ENCODE measurements at places on chromosomes 7 and 10.

DNA sequence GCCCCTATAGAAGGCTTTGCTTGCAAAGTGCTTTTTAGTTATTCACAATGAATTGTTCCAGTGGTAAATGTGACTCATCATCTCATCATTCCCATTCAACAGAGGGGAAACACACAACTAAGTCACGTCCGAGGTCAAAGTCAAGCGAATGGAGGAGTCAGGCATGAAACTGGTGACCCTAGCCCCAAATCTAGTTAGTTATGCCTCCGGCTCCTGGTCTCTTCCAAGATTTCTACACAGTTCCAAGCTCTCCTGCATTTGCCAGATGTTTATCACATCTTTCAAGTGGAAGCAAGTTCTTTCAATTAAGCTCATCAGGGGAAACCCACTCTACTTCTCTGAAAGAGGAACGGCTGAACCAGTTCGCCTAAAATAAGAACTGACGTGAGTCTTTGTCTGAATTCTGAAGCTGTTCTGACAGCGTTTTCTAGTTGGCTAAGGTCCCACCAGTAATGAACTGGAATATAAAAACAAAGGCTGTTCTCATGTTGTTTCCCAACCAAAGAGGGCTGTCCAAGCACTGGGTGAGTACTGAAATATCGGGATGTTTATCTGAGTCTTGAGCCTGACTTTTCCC, 140.9 kb upstream of the NRBF2 start:
- DNase-seq = no peak

DNA sequence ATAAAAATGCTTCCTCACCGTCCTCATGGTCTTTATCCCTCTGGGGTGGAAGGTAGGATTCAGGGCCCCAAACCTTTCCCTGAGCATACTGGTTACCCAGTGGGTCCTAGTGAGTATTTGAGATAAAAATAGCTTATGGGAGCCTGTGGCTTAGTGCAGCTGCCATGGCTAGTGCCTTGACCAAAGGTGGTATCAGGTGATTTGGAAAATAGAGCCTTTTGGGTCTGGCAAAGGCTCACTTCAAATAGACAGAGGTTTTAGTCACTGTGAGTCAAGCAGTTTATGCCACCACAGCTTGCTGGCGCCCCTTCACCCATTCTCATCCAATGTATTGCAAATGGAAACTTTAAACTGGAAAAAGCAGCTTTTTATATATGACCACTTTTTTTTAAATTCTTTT, 30.4 kb downstream of the PLAU start:
- DNase-seq = no peak

GRCh38 chr7:112481833-112482670, 1.3 kb downstream of the LSMEM1 start:
- DNase-seq = no peak

DNA sequence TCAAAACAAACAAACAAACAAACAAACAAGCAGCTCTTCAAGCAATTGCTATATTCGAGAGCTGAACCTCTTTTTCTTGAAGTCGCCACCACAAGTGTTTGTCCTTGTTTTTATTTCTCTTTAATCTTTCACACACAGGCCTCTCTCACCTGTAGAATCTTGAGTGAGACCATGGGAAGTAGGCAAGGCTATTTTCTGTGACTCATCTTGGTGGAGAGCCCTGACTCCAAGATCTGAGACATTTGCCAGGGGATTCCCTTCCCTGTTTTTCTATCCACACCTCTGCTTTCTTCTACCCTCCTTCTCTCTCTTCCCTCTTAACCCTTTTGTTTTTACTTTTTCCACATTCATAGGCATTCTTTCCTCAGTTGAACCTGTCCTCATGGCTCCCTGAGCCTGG, 8.0 kb upstream of the TAS2R60 start:
- DNase-seq = no peak

DNA sequence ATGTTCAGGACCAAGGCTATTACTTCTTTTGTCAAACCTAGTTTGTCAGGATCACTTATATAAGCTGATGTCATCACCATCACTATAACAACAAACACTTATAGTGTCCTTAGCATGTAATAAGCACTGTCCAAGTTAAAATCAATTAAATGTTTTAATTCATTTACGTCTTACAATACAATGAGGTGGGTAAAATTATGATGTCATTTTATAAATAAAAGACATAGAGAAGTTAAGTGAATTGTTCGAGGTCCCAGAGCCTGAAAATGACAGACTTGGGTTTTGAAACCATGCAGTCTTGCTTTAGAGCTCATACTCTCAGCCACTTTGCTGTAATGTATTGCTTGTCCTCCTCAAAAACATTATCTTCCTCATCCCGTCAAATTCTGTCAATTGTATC, 48.3 kb downstream of the SLC13A1 start:
- no peak for DNase-seq

DNA sequence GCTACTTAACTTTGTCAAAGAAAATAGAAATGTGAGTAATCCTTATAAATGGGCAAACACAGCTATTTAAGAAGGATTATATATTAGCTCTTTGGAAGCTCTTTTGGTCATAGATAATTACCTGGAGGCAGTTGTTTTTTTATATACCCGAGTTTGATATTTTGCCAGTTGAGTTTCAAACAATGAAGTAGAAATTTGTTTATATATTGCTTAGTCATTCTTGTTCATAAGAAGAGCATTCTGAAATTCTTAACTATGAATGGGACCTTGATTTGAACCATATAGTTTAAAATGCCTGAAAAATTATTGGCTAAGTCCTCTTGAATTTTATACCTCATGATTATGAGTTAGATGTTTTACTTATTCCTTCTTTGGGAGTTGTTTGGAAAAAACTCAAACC, 36.4 kb downstream of the MINPP1 start:
- DNase-seq = no peak

GRCh38 chr7:14841869-14842268, 60.7 kb downstream of the DGKB start:
- no peak for DNase-seq

GRCh38 chr7:37489703-37490102, 41.0 kb upstream of the ELMO1 start:
- DNase-seq = no peak

Data from esophagus squamous epithelium (tissue), 5 donors.